ENCODE measurements at places on chromosomes 2 and 18. TPM values are rescaled to one million over a fixed set of nuclear protein-coding genes. Genes with fewer than 3 reads are reported as not detected.

GRCh38 chr2:30990176-30990575 is 148.1 kb downstream of the GALNT14 start:
- DNase-seq: no peak

- DNase-seq: no peak
Measured at GRCh38 chr2:220707261-220707660, 864.8 kb downstream of the EPHA4 start.

DNA sequence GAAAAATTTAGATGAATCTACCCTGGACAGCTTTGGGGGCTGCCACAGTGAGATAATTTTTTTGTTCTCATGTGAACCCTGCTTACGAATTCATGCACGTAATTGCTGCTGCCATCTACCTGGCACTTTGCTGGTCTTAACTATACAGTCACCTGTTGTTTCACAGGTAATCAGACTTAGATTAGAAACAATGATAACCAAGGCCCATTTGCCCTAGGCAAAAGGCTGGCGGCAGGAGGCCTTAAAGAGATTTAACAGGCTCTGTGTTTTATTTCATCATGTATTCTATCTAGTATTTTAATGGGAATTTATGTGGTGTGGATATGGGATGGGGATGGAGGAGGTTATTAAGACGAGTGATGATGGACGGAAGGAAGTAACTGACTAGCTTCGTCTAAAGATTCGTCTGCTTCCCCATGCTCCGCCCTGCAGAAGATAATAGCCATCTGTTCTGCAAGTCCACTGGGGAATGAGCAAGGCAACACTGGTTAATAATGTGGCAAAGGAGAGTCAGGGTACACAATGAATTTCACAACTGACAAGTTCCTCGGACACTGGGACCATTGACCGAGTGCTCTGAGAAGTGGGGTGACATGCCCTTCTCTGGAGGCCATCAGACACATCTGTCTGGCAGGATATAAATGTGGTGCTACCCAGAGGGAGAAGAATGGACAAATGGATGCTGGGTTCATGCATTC is 291.8 kb upstream of the TNP1 start:
- DNase-seq: no peak

DNA sequence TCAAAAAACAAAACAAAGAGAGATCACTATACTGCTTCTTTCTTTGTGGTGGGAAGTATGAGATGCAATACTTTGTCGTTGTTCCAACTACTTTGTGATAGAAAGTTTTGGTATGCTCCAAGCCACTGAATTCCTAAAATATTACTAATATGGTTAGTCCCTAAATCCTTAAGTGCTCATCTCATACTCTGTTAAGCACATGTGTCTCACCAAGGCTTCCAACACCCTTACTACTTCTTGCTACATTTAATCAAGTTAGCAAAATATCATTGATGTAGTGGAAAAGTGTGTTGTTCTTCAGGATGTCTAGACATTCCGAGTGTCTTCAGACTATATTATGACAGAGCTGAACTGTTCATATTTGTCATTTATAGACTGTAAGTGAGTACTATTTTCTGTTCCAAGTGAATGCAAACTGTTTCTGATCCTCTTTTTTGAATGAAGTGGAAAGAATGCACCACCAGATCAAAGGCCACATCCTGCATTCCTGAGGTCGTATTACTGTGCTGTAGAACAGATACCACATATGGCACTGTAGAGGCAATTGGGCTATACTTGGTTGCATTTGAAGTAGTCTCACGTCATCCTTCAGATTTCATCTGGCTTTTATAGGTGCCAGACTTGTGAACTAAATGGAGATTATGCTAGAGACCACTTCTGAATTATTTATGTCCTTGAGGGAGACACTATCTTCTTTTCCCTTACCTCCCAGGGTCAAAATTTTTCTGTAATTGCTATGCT is 298.4 kb upstream of the ZNF521 start:
- no peak for DNase-seq

Gene COLEC12
- not detected for total RNA-seq

DNA sequence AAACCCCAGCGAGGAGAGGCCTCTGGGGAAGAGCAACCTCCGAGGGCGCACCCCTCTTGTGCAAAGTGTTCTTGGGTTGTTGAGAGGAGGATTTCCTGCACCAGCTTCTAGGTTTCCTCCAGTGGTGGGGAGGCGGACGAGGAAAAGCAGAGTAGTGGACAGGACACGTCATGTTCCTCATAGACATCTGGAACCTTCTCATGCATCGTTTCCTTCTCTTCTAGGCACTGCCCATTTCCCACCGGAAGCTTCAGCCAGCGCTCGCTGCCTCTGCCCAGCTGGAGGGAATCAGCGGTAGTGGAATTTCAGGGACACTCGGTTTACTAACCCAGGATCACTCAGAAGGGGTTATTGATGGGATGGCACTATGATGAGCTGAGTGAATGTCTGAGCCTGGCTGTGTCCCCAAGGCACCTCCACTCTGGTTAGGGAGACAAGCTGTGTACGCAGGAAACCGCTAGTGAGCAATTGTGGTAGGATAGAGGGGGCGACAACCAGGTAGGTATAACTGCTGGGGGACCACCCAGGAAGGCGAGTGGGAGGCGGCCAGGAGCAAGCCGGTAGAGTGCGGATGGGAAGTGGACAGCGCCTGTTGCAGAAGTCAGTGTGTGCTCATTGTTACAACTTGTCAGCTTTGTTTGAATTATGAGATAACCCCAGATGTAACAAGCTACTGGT is 960 bp upstream of the APOB start:
- no peak for DNase-seq

Gene TUBB8B
- not detected for total RNA-seq

- DNase-seq: no peak
Measured at GRCh38 chr2:168601741-168602140, 145.7 kb downstream of the CERS6 start.

DNA sequence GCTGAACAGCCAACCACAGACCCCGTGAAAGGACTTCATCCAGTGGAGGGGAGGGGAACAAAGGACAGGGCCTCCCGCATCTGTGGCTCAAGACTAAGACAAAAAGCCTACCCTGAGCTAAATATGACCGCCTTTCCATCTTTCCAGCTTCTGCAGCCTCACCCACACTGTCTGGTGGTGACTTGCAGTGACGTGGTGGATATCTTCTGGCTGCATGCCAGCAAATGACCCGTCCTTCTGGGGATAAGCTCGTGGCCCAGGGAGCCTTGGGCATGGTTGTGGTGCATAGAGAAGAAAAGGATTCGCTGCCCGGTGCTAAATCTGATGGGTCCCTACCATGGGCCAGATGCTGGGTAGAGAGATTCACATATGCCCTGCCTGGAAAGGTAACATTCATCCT is 8.7 kb upstream of the NGEF start:
- DNase-seq: peak; percentile 23

DNA sequence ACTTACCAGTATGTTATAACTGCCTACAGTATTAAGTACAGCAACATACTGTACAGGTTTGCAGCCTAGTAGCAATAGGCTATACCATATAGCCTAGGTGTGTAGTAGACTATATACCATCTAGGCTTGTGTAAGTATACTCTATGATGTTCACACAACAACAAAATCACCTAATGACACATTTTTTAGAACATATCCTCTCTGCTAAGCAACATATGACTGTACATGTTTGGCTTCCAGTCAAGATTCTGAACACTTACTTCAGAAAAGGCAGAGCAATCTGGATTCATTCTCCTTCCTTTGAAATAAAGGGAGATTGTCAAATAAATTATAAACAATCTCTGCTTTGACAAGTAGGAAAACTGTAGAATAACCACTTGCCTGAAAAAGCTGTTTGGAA is 81.8 kb downstream of the EXOC6B start:
- peak; percentile 35 for DNase-seq

Gene UGT1A5
- total RNA-seq: not detected

DNA sequence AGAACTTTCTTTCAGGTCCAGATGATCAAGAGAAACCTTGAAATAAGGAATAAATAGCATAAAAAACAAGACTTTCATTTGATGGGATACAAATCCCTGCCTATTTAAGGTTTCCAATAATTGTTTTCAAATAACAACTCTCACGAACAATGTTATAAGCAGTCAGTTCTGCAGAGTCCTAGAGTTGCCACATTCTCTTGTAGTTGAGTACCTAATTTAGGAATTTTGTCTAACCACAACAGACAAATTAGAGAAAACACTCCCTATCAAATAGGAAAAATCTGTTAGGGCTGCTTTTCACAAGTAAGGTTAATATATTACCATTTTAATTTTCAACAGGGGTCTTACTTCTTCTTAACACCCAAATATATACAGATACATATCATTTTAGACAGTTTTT is 130.1 kb upstream of the CDH20 start:
- peak; percentile 10 for DNase-seq

DNA sequence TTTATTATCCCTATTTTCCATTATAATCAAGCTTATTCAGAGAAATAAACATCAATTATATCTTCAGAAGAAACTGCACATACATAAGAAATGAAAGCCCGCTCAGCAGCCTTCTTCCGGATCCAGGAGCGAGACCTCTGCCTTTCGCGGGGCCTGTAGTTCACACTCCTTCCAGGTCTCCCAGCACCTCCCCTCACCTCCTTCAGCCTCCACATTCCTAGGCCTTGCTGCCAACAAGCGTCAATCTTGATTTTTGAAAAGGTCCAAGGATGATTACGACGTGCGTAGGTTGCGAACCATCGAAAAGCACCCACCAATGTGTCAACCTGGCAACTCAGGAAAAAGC is 355 bp upstream of the KIDINS220 start:
- no peak for DNase-seq

DNA sequence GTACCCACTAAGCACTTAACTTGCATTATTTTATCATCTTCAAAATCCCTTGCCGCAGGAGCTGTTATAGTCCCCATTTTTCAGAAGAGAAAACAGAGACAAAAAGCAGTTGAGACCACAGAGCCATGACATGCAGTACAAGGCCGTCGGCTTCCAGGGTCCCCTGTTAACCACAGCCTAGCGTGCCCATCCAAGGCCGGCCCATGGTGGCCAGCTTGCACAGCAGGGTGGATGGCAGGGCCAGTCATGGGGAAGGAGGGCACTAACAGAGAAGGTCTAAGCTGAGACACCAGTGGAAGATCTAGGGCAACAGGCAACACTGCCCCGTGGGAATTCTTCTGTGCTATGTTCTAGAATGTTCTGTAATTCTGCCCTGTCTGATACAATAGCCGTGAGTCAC is 192.6 kb upstream of the ID2 start:
- no peak for DNase-seq

DNA sequence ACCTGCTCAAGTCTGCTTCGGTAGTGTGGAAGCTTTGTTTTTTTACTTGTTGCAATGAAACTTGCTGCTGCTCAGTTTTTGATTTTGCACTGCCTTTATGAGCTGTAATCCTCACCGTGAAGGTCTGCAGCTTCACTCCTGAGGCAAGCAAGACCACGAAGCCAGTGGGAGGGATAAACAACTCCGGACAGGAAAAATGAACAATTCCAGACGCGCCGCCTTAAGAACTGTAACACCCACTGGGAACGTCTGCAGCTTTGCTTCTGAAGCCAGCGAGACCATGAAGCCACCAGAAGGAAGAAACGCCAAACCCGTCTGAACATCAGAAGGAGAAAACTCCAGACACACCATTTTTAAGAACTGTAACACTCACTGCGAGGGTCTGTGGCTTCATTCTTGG is 245.7 kb upstream of the REG3G start:
- no peak for DNase-seq

- DNase-seq: no peak
Measured at GRCh38 chr2:233833345-233833744, 21.0 kb downstream of the HJURP start.

- peak; percentile 68 for DNase-seq
Measured at GRCh38 chr2:27016801-27017325, 15.9 kb upstream of the TMEM214 start.

- no peak for DNase-seq
Measured at GRCh38 chr2:39738936-39739335, 40.1 kb downstream of the THUMPD2 start.

Gene GALNT14
- total RNA-seq: 4.6 TPM

- DNase-seq: no peak
Measured at GRCh38 chr2:143934626-143935481, 585.1 kb downstream of the ZEB2 start.

GRCh38 chr2:173831312-173832229 is 133.6 kb downstream of the SP3 start:
- no peak for DNase-seq

Gene NAT8
- not detected for total RNA-seq
